Stimulated activated CD8-positive, alpha-beta memory T cell treated with anti-CD3 and anti-CD28 coated beads, Interleukin-2, amount 100 ng/mL, for 48 hours (primary cell): ENCODE measurements at places on chromosomes 12 and 14.

- no peak for DNase-seq
Observed at GRCh38 chr14:61573748-61574513, 121.4 kb upstream of the HIF1A start.

GRCh38 chr12:63007726-63008125 lies 72.8 kb upstream of the PPM1H start:
- no peak for DNase-seq

DNA sequence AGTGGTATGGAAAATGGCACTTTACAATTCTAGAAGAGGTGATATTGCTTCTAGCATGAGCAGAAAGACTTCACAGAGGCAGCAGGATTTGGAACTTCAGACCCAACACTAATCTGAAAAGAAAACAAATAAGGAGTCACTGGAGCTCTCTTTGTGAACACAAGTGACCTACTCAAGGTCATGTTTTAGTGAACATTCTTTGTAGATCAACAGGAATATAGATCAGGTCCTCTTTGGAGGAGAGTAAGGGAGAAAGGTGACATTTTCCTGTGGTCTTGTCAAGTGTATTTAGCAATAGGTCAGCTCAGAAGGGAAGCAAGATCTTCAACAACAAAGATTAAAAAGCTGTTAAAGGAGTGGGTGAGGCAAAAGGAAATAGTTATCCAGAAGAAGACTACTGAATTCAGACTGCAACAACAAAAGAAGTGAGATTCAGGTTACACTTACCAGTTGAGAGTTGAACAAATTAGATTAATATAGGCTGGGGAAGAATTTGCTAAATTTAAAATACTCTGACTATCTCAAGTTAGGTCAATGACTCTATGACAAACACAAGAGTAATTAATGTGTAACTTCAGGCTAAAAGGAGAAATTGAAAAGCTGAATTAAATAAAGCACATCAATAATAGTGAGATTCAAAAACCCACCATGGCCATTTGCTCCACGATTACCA lies 528.2 kb downstream of the RPS29 start:
- DNase-seq, result no peak

GRCh38 chr12:52860102-52860823 lies 11.5 kb upstream of the KRT78 start:
- DNase-seq, result no peak

DNA sequence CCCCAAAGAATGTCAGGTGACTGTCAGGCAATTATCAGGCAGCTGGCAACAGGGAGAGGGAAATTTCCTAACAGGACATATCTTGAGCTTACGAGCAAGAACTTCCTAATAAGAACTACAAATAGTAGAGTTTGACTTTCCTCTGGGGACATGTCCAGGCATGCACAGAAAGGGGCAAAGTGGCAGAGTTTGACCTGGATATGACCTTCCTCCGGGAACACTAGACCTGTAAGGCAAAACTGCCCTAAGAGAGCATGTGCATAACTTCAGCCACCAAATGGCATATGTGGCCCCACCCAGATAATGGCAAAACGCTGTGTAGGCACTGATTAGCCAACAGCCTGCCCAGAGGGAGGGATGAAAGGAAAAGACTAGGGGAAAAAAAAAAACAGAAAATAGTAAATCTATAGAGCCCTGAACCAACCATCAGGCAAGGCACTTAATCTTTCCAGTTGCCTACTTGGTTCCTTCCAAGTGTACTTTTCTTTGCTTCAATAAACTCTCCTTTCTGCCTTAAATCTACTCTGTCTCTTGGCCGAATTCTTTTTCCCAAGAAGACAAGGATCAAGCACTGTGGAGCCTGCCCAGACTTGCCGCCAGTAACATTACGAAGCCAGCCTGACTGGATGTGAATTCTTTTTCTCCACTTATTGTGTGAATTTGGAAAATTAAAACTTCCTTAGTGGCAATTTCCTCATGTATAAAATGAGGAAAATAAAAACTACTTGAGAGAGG lies 164.1 kb downstream of the SPTSSA start:
- no peak for DNase-seq

GRCh38 chr14:21852061-21852664 lies 178.5 kb upstream of the OR4E1 start:
- DNase-seq, result peak; percentile 44

GRCh38 chr14:54450535-54450934 lies 9.4 kb upstream of the CNIH1 start:
- no peak for DNase-seq

DNA sequence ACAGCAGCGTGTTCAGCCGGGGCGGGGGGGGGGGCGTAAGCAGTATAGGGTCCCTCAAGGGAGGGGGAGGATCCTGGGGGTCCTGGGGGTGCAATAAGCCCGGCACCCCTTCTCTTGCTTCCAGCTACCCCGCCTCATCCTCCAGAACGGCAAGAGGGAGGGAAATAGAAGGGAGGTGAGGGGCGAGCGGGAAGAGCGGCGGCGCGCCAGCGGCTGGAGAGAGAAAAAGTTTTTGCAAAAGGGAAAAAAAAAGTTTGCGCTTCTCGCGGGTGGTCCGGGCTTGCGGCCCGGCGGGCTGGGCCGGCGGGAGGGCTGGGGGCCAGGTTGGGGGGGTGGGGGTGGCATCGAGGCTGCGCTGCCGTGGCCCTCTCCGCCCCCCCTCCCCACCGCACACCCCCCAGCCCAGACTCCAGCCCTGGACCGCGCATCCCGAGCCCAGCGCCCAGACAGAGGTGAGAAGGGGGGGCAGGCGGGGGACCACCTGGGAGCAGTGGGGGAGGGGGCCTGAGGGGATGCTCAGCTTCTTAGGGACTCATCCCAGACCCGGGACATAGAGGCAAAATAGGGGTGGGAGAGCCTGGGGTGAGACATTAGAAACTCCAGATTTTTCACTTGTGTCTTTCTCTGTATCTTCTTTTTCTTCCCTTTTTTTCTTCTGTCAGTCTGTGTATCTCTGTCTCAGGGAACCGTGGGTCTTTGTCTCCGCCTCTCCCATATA lies at the start of gene GLI1:
Gene GLI1 (plus strand): TSS at position 36 of the 718 bp plus-strand sequence. CDS start 3,907 bp downstream, outside the sequence.
- no peak for DNase-seq

- DNase-seq, result no peak
Observed at GRCh38 chr12:4099276-4099675, 174.3 kb upstream of the CCND2 start.

GRCh38 chr12:116153113-116153512 lies 124.4 kb downstream of the MED13L start:
- DNase-seq, result no peak

GRCh38 chr14:96167224-96168148 lies 37.2 kb upstream of the BDKRB2 start:
- DNase-seq, result no peak

- no peak for DNase-seq
Observed at GRCh38 chr12:58871556-58871955, 48.7 kb downstream of the LRIG3 start.

DNA sequence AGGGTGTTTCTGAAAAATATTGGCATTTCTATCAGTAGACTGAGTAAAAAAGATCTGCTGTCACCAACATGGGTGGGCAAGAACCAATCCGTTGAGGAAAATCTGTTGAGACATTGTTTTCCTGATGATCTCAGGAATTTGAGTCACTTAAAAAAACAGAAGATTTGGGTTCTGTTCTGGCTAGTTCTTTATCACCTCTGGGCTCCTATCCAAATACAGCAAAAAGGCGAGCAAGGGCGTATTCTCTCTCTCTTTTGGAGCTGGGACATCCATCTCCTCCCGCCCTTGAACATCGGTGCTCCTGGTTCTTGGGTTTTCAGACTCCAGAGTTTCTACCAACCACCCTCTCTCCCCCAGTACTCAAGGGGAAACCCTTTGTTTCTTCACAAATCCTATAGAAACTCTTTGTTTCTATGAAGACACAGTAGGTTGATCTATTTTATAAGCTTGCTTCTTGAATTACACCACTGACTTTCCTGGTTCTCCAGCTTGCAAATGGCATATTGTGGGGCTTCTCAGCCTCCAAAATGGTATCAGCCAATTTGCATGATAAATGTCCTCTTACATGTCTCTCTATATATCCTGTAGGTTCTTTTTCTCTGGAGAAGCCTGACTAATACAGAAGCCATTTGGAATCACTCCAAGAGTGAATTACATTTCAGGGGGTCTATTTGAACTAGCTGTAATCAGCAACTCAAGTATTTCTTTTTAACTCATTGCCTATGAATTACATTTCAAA lies 263.9 kb upstream of the TMTC1 start:
- DNase-seq, result no peak

DNA sequence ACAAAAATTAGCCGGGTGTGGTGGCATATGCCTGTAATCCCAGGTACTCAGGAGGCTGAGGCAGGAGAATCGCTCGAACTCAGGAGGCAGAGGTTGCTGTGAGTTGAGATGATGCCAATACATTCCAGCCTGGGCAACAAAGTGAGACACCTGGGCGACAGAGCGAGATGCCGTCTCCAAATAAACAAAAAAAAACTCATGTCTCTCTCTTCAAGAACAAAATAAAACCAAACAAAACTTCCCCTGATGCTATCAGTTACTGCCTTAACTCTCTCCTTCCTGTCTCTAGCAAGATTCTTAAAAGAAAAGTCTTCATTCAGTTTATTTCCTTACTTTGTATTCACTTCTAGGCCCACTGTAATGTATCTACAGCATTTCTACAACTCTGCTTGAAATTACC lies 20.8 kb downstream of the KLHL28 start:
- no peak for DNase-seq

DNA sequence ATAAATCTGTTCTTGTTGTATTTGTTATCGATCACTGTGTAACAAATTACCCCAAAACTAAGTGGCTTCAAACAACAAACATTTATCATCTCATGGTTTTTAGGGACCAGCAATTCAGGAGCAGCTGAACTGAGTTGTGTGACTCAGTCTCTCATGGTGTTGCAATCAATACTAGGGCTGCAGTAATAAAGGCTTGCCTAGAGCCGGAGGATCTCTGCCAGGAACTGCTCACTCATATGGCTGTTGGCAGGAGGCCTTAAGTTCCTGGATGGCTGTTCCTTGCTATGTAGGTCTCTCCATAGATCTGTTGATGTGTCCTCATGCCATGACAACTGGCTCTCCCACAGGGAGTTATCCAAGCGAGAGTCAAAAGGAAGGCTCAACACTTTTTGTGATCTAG lies 3.8 kb upstream of the PSMC6 start:
- no peak for DNase-seq

GRCh38 chr14:96390965-96391292 lies 999 bp upstream of the AK7 start:
- DNase-seq, result no peak

DNA sequence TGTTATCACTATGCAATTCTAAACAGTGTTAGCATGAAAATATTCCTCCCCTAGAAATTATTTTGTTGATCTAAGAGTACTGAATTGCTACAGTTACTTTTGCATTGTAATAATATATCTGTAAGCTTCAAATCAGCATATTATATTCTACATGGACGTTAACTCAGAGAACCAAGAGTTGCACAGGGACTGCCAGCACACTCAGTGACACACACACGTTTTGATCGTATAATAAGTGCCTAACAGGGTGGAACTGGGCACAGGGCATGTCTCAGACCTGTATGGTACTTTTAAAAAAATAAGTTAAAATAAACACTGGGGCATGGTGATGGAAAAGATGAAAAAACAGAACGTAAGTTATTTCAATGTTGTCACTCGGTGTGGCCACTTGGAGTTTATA lies 451.6 kb downstream of the RGS6 start:
- DNase-seq, result no peak

DNA sequence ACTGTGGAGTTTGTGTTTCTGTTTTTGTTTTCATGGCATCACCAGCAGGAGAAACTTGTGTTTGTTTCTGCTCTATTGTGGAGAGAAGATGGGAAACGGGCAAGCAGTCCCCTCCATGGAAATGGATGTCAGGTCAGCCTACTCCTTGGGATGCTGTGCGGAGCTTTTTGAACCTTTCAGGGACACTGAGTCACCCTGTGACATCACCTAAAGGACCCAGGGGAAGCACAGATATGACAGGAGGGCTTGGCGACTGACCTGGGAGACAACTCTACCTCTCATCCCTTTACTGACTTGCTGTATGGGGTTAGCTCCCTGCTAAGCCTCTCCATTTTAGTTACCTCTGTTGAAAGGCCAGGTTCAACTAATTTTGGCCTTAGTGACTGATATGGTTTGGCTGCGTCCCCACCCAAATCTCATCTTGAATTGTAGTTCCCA lies 706.9 kb upstream of the TMEM132C start:
- DNase-seq, result no peak

DNA sequence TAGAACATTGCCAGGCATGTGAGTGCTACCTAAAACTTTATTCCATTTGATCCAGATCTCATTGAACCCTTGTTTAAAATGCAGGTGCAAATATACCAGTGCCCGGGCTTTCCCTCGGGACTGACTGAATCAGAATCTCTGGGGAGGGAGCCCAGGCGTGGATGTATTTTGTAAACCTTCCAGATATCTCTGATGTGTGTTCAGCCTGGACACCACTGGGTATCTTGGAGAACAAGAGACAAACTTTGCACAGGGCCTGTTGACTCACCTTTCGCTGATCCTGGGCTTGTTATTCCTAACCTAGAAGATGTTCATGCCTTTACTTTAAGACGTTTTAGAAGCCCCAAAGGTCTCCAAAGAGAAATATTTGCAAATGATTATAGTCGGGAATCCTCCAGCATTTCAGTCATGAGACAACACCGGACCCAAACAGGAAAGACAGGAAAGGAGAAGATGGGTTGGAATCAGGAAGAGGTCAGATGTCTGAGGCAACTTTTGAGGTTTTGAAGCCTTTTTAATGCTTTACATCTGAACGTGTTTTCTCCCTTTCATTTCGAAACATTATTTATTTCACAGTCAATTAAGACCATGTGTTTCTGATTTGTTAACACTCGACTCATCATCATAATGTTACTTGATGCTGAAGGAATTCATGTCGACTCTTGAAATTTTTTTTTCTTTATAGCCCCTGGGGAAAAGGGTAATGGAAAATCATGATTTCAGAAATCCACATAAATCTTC lies 118.6 kb downstream of the PLXNC1 start:
- no peak for DNase-seq

DNA sequence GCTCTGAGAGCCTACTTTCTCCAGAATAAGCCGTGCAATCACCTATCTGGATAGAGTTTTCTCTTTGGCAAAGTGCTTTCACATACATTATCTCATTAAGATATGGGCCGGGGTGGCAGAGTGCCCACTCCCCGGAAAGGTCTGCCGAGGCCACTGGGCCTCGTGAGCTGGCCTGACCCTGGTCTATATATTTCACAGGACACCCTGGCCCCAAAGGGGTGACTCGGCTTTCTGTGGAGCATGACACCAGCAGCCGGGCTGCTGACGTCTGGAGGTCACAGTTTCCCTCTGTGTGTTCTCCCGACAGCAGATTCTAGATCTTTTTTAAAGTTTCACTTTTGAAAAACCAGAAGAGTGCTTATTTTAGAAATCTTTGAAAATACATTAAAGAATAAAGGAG lies 27.9 kb upstream of the ATP2A2 start:
- no peak for DNase-seq

DNA sequence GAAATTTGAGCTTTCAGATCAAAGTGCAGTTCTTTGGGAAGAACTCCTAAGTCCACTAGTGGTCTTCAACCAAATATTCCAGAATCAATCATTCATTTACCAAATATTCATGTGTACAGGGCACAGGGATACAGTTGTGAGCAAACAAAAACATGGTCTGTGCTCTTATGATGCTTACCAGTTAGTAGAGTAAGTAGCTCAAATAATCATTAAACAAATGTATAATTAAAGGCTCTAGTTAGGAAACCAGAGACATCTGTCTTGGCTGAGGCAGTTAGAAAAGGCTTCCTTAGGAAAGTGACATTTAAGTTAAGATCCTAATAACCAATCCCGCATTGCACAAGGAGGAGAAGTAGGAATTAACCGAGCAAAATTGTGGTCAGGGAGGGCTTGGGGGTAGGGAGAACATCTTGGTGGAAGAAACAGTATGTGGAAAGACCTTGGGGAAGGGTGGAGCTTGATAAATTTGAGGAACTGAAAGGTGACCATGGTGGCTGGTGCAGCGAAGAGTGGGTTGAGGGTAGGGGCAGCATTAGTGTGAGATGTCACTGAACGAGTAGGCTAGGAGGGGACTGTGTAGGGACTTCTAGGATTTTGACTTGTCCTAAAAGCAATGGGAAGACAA lies 40.0 kb downstream of the PEBP1 start:
- DNase-seq, result no peak
